Dermis lymphatic vessel endothelial cell (primary cell): ENCODE measurements at places on chromosomes 12 and 14. TPM values are rescaled to one million over a fixed set of nuclear protein-coding genes. Genes with fewer than 3 reads are reported as not detected.

The AKAP3 gene
- total RNA-seq = 1.3 and 1.9 TPM in 2 replicates

The AQP6 gene
- total RNA-seq = not detected in 2 replicates

The AKAP6 gene
- 0.22 and 0.86 TPM in 2 replicates for total RNA-seq

The RPS29 gene
- 1,774 and 3,071 TPM in 2 replicates for total RNA-seq

The DBX2 gene
- total RNA-seq = not detected in 2 replicates

The BTBD6 gene
- total RNA-seq = 36.4 and 45.5 TPM in 2 replicates

The TAS2R43 gene
- 0.22 TPM in 1 of 2 replicates, not detected in the other for total RNA-seq

The FAM222A gene
- 0.17 and 0.22 TPM in 2 replicates for total RNA-seq

The APOF gene
- total RNA-seq = not detected in 2 replicates

The SERPINA5 gene
- 0.17 TPM in 1 of 2 replicates, not detected in the other for total RNA-seq

The KRT6C gene
- total RNA-seq = under 0.01 TPM in 1 of 2 replicates, not detected in the other

The DIO2 gene
- under 0.01 and 0.09 TPM in 2 replicates for total RNA-seq

The GALNT8 gene
- 0.09 and 0.11 TPM in 2 replicates for total RNA-seq

The B4GALNT3 gene
- total RNA-seq = 0.11 TPM in 1 of 2 replicates, not detected in the other

The APPL2 gene
- 20.2 and 20.3 TPM in 2 replicates for total RNA-seq

The SSTR1 gene
- total RNA-seq = 0.11 TPM in 1 of 2 replicates, not detected in the other

The MYH6 gene
- not detected in 2 replicates for total RNA-seq

The DPPA3 gene
- not detected in 2 replicates for total RNA-seq

The MANSC4 gene
- not detected in 2 replicates for total RNA-seq

The LUM gene
- not detected in 2 replicates for total RNA-seq

The TUBA1A gene
- total RNA-seq = 454 and 466 TPM in 2 replicates

The ARHGDIB gene
- 10.5 and 35.4 TPM in 2 replicates for total RNA-seq

The TWF1 gene
- 95.7 and 165 TPM in 2 replicates for total RNA-seq

The RNASE8 gene
- not detected in 2 replicates for total RNA-seq

The ABCB9 gene
- 3.3 and 4.1 TPM in 2 replicates for total RNA-seq

The AICDA gene
- total RNA-seq = not detected in 2 replicates

The OR6C70 gene
- total RNA-seq = not detected in 2 replicates

The CLEC2B gene
- total RNA-seq = 45.6 and 83.1 TPM in 2 replicates

The ALDH1L2 gene
- total RNA-seq = 0.34 and 0.87 TPM in 2 replicates

The TAS2R14 gene
- 1.5 and 1.6 TPM in 2 replicates for total RNA-seq

The OVCH1 gene
- not detected in 2 replicates for total RNA-seq

The SERPINA12 gene
- total RNA-seq = not detected in 2 replicates

The VWF gene
- total RNA-seq = 1,035 and 2,002 TPM in 2 replicates

The FAM181A gene
- not detected in 2 replicates for total RNA-seq

The AQP5 gene
- total RNA-seq = not detected in 2 replicates

The PRKD1 gene
- 4.1 and 10.7 TPM in 2 replicates for total RNA-seq

The POTEM gene
- total RNA-seq = not detected in 2 replicates

The LRTM2 gene
- total RNA-seq = not detected in 2 replicates
